ENCODE measurements at places on chromosomes 16 and 17. TPM values are rescaled to one million over a fixed set of nuclear protein-coding genes. Genes with fewer than 3 reads are reported as not detected.

DNA sequence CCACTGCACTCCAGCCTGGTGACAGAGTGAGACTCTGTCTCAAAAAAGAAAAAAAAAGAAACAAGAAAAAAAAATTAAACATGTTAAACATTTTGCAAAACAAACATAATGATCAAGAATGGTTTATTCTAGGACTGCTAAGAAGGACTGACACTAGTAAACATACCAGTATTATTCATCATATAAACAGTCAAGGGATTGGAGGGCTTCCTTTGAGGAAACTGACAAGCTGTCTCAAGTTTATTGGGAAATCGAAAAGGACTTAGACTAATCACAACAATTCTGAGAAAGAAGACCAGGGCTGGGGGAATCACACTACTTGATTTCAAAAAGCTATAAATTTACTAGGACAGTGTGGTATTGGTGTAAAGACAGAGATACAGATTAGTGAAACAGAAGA, 75.5 kb downstream of the MYH10 start:
- peak; percentile 17 for DNase-seq

OTOA gene
- polyA plus RNA-seq, result 0.07 TPM

- DNase-seq, result no peak
Observed at GRCh38 chr17:48148029-48148770, 40.6 kb downstream of the SNX11 start.

TBC1D3E gene
- not detected for polyA plus RNA-seq

JMJD8 gene
- polyA plus RNA-seq, result 42.5 TPM

- DNase-seq, result peak; percentile 92
Observed at GRCh38 chr17:35245196-35245486, 2.3 kb downstream of the SLFN5 start.

GRCh38 chr17:15967706-15968399, 22.9 kb downstream of the ADORA2B start:
- DNase-seq, result no peak

GRCh38 chr17:79519601-79520000, 91.2 kb downstream of the RBFOX3 start:
- DNase-seq, result no peak

PMFBP1 gene
- polyA plus RNA-seq, result 0.07 TPM

SPIRE2 gene
- 2.2 TPM for polyA plus RNA-seq

DNA sequence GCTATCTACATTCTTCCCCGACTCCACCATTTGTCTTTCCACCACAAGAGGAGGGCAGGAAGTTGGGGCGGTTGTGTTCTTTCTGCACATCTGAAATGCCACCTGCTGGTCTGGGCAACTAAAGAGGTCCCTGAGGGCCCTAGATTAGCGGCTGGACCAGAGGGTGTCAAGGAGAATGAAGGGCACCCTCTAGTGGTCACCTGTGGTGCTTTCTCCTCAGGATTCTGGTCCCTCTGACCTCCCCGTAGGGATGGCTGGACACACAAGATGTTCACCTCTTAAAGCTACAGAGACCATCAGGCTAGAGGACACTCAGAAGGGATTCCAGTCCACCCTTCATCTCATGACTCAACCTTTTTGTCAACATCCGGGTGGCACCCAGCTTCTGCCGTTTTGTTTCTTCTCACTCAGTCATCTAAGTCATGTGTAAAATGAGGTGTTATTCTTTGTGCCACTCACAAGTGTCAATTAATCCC, 2.9 kb upstream of the SCIMP start:
- peak; percentile 40 for DNase-seq

TP53TG3F gene
- polyA plus RNA-seq, result not detected

DNA sequence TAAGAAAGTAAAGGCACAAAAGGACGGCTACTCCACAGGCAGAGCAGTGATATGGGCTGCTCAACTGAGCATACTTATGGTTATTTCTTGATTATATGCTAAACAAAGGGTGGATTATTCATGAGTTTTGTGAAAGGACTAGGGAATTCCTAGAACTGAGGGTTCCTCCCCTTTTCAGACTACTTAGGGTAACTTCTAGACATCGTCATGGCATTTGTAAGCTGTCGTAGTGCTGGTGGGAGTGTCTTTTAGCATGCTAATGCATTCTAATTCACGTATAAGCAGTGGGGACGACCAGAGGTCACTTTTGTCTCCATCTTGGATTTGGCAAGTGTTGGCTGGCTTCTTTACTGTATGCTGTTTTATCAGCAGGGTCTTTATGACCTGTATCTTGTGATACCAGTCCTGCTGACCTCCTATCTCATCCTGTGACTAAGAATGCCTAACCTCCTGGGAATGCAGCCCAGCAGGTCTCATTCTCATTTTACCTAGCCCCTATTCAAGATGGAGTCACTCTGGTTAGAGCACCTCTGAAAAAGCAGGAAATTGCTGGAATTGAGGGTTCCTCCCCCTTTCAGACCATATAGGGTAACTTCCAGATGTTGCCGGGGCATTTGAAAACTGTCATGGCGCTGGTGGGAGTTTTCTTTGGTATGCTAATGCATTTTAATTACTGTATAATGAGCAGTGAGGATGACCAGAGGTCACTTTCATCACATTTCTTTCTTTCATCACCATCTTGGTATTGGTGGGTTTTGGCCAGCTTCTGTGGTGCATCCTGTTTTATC, 388.5 kb downstream of the XYLT1 start:
- no peak for DNase-seq

MYH8 gene
- not detected for polyA plus RNA-seq

GRCh38 chr16:87507351-87508069, 14.7 kb upstream of the ZCCHC14 start:
- no peak for DNase-seq

KRTAP9-4 gene
- not detected for polyA plus RNA-seq

CLEC19A gene
- not detected for polyA plus RNA-seq

DNA sequence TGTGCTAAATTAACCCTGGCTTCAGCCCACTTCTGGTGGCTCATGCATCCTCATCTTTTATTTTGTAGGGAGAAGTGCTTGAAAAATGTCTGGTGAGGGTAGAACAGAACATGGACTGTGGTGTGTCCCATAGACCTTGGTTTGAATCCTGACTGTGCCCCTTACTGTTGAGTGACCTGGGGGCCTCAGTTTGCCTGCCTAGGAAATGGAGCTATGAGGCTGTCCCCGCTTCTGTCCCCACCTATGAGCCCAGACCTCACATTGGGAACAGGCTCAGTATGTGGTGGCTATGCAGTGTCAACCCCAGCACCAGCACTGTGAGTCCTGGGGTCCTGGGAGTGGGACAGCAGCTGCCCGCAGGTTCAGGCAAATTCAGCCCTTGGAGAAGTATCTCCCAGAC, 186.3 kb upstream of the GSE1 start:
- DNase-seq, result no peak

DNA sequence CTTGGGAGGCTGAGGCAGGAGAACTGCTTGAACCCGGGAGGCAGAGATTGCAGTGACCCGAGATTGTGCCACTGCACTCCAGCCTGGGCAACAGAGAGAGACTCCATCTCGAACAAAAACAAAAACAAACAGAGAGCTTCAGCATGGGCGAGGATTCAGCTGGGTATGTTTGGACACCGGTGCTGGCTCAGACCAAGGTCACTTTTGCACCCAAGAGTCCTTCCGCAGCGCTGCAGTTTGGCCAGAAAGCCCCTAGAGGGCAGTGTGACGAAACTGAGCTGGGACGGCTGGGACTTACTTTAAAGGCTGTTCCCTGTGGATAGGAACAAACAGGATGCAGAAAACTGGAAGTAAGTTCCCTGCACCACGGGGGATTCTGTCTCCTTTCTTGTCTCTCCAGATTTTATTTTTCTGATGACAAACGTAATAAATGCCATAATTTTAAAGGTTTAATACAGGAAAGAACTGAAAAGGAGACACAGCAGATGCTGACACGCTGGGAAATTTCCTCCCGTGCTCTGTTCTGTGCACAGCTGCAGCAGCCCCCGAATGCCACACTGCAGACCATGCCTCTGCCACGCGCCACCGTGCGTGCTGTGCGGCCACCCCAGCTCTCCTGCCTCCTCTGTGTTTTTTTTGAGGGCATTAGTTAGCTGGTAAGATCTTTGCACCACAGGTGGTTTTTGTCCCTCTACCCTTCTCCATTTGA, 25.2 kb upstream of the USP36 start:
- DNase-seq, result peak; percentile 54

GRCh38 chr16:81638286-81638945, 140.7 kb upstream of the PLCG2 start:
- DNase-seq, result no peak

NUFIP2 gene
- polyA plus RNA-seq, result 25.4 TPM

- no peak for DNase-seq
Observed at GRCh38 chr17:72142614-72143013, 21.8 kb downstream of the SOX9 start.

ZNF624 gene
- 0.66 TPM for polyA plus RNA-seq

DNA sequence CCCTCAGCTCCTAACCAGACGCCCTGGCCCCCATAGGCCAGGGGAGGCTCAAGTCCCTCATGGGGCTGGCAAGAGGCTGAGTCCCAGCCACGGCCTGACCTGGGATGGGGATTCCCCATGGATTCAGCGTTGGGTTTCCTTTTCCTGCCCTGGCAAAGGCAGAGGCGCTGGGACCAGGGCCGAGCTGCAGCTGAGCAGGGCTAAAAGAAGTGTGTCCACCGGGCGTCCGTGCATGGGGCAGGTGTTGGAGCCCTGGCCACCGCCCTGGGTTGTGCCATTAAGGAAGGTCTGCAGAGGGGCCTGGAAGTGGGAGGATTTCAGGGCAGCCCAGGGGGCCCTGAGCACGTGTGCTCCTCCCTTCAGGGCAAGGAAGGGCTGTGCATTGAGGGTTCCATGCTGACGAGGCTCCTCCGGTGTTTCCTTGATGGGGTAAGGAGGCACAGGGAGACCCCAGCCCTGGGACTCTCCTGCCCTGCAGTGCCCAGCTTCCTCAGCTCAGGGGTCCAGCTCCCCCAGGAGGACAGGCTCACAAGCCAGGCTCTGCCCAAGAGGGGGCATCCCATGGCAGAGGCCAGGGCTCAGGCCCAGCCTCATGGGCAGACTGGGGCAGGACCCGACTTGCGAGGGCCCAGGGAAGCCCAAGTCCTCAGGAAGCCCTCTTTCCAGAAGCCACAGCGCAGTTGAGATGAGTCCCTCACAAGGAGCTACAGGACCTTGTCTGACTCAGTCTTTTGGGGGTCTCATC, 10.1 kb downstream of the TBC1D26 start:
- no peak for DNase-seq

DNA sequence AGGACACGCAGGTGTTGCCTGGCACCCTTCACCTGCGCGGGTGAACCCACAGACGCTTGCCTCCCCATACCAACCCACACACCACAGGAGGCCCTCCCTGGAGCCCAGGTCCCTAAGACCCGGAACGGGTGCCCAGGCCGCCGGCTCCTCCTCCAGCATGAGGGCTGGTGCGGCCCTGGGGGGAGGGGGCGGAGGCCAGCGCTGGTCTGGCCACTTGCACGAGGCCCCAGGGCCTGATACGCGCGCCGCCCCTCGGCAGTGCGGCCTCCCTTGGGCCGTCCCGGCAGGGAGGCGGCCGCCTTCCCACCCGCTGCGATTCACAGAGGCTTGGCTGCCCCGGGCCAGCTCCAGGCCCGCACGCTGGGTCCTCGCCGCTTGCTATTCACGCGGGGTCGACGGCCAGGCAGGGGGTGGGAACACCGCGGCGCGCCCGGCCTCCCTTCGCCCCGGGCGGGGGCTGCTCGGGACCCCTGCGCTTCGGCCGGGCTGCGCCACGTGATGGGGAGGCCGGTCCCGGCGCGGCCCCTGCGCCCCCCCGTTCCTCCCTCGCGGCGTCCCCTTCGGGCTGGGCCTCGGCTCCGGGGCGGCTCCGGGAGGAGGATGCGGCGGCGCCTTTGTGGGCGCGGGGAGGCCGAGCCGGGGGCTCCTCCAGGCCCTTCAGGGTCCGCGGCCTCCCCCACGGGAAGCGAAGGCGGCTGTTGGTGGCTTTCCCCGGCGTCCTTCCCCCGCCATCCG, 685 bp downstream of the FASN start:
- peak; percentile 34 for DNase-seq

- no peak for DNase-seq
Observed at GRCh38 chr16:3195975-3196374, 8.0 kb downstream of the OR1F1 start.

C1QTNF1 gene
- 10.4 TPM for polyA plus RNA-seq

- DNase-seq, result no peak
Observed at GRCh38 chr16:77116856-77117255, 74.1 kb upstream of the MON1B start.

CACNG5 gene
- polyA plus RNA-seq, result not detected

GRCh38 chr16:4319454-4320421, 3.9 kb downstream of the GLIS2 start:
- DNase-seq, result peak; percentile 40

- DNase-seq, result no peak
Observed at GRCh38 chr17:37050920-37051319, 102.2 kb downstream of the AATF start.

DNA sequence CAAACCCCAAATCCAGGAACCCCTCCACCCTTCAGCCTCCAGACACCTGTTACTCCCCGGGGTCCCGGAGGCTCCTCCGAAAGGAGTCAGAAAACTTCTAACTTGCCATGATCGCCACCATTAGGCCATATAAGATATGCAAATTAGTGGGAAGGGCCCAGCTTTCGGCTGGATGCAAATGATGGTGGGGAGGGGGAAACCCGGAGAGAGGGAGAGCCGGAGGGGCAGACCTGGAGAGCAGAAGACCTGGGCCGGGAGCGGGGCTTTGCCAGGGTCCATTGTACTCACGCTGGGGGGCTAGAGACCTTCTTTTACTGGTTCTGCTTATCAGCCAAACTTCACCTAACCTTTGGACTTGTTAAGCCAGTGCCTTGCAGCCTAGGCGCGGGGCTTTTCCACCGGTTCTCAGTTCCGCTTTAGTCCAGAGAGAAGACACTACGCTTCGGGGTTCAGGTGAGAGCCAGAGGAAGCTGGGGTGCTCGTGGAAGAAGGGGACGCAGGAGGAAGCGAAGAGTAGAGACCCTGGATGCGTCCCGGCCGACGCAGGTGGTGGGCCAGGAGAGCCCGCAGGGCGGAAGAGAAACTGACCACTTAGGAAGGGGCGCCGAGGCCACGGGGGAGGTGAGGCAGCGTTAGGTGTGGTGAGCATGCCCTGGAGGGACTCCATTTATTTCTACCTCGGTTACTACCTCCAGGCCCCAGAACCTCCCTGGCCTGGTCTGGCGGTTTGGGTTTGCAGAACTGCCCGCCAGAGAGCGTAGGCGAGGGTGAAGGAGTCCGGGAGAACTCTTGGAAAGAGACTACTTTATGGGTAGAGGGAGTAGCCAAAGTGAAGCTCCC, at the start of gene HNF1B:
Gene HNF1B, minus strand, starts transcription at position 99 of the 840 bp plus-strand sequence. CDS start 175 bp downstream, outside the sequence.
- no peak for DNase-seq

MYADML2 gene
- not detected for polyA plus RNA-seq

PTX4 gene
- polyA plus RNA-seq, result not detected

DNA sequence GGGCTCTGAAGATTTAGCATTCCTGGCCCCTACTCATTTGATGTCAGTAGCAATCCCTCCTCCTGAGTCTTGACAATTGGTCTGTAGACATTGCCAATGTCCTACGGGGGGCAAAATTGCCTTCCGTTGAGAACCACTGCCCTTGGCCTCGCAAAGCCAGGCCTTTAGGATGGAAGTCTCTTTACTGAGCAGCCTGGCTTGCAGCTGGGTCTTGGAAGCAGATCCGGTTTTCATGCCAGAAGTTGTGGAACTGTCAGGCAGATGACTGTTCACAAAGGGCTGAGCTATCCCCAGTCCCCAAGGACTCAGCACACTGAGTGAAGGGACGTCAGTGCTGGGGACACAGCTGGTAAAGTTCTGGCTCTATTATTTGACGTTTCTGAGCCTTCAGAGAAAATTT, 83.2 kb downstream of the WSCD1 start:
- DNase-seq, result no peak

TMC8 gene
- polyA plus RNA-seq, result 0.06 TPM

Data from mammary epithelial cell (primary cell).